ENCODE measurements at places on chromosomes 7 and 10.

DNA sequence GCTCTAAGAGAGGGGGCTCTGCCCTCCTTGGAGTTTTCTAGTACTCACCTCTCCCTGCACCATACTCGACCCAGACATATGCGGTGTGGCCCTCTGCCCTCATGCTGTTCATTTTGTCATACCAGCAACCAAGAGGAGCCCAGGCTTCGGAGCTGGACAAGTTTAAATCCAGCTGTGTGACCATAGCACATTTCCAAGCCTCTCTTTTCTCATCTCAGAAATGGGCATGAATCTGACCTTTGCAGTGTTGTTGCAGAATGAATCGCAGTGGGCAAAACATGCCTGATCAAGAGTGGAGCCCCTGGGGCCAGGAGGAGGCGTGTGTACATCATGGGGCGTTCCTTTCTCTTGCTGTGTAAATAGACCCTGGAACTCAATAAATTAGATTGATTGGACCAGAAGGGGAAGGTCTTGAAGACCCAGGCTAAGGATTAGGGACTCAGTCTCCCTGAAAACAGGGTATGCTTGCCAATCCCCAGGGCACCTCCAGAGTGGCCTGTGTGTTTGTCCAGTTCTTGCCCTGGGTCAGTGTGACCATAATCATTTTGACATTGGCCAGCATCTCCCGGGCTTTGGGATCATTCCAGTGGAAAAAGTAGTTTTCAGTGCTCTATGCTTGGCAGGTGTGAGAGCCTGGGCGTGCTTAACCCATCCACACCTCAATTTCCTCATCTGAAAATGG lies 59.6 kb downstream of the ZMIZ1 start:
- DNase-seq = no peak

DNA sequence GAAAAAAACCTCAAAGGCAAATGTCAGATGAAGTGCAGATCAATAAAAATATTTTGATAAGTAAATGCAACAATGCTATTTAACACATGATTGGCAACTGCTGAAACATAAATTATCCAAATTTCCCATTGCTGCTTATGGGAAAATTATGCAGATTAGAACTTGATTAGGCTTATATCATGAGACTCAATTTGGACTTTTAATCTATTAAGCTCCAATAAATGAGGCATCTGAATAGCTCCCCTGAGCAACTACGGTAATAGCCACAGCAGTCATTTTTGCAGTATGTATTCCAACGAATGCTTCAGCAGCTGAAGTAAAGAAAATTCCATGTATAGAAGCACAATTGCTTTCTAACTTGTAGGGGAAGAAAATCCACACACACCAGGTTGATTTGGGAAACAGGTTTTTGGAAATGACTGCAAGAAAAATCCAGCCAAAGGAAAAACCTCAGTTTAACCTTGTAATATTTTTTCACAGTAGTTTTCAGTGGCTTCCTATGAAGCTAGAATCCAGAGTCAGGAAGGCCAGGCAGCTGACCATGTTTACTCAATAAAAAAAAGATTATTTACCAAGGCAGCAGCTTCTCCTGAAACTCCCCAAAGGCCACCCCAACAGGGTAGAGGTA lies 716.1 kb downstream of the KCNMA1 start:
- no peak for DNase-seq

DNA sequence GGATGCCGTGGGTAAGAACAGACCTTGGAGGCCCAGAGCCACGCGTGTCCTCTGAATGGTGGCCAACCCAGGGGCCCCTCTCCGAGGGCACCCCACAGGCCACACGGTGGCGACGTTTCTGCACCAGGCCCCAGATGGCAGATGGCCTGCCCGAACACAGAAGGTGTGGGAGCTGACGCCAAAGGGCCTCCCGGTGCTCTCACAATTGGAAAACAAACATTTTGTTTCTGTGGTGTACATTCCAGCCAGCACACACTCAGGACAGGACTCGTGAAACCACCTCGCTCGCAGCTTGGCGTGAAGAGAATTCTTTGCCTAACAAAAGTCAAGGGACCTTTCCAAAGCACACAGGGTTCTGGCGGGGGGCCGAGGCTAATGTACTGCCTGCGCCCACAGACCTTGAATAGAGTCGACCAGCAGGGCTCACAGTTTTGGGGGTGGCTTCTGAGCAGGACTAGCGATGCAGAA lies 112.1 kb downstream of the FAM53B start:
- DNase-seq = peak; percentile 67

DNA sequence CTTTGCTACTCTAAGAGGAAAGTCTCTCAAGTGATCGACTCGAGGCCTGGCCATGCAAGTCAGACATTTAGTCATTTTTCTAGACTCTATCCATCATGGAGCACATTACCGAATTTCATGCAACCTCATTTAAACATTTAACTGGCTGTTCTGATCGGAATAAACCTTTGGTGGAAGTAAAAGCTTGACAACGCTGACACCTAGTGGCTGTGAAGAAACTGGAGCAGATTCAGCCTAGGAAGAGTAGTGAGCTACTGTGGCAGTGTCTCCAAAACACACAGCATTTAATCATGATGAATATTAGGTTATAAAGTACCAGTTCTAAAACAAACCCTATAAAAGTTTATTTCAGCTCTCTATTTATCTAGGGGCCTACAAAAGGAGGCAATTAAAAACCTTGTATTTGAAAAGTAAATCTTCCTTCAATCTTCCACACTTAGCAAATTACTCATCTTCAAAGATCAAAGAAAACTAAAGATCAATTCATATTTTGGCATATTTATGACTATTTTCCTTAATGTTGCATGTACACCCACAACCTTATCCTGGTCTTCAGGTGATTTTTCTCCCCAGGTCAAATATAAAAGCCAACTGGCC lies 175.0 kb downstream of the CTNNA3 start:
- DNase-seq = peak; percentile 61

GRCh38 chr10:27355918-27356573 lies 115.4 kb upstream of the ACBD5 start:
- DNase-seq = no peak

GRCh38 chr7:17706275-17706674 lies 234.0 kb downstream of the SNX13 start:
- no peak for DNase-seq

Measured in dermis microvascular lymphatic vessel endothelial cell (primary cell).